ENCODE measurements at places on chromosomes 1 and 21.

DNA sequence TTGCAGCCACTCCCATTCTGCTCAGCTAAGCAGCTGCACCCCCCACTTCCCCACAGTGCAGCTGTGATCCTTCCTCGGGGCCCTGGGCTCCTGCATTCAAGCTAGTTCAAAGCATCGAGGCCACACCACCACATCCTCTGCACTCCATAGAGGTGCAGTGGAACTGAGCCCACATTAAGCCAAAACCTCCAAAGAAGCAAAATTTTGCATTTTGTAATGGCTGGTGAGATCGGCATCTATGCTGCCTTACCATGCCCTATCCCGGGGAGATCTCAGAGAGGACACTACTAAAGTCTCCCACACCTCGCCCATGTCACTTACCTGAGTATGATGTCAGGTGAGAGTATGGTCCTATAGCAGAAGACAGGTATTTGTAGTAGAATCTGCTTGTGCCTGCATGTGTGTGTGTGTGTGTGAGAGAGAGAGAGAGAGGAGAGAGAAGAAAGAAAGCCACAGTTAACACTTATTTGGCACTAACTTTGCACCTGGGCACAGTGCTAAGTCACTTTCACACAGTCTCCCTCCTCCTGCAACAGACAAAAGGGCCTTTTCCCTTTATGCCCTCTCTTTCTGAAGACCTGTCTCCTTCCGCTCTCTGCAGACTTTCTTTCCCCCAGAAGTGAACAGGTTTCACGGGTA, 89.8 kb downstream of the KIF14 start:
- DNase-seq: peak; percentile 58

DNA sequence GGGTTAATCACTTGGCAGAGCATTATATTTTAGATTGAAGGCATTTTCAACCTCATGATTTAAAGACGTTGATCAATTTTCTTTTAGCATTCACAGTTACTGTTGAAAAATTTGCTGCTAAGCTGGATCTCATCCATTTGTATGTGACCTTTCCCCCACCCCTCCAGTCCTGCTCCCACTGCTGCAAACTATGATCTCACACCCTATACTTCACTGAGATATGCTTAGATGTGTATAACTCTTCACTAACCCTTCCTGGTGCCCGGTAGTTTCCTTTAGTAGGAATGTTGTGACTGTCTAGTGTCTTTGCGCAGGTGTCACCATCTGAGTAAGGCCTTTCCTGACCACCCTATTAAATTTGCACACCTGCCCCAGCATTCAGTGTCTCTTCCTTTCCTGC, 67.0 kb upstream of the C1orf21 start:
- no peak for DNase-seq

DNA sequence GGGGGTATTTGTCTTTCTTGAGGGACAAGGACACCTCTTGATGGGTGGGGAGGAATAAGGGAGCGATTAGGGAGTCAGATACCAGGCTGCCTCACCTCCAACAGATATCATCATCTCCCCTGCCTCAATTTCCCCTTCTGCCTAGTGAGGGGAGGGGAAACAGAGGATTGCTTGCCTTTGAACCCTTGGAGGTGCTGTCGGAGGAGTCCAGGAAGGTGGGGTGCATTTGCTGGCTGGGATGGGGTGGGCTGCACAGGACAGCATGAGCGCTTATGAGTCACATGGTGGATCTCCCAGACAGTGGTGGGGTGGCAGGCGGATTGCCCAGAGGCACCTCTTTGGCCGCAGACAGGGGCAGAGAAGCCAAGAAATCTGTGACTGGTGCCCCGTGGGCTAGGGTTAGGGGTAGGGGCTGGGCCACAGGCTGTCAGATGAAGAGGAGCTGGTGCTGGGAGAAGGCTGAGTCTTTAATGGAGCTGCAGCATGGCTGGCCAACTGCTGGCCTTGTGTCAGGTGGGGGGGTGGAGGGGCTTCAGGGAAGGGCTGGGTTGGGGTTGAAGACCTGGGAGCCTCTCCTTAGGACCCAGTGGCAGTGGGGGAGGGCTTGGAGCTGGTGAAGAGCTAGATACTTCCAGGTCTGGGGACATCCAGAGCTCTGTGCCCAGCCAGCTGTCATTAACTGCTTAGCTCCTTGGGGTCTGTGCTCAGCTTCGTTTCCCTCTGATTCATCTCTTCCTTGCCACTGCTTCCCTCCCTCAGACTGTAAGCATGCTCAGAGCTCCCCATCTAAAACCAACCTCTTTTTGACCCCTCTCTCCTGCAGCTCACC, 7.0 kb upstream of the ADORA1 start:
- DNase-seq: no peak

- peak; percentile 56 for DNase-seq
These were observed 52.3 kb downstream of the BCAR3 start for GRCh38 chr1:93629101-93630059.

- no peak for DNase-seq
These were observed 9.8 kb downstream of the ATP13A2 start for GRCh38 chr1:17001760-17002523.

GRCh38 chr1:42179275-42179674, 14.7 kb upstream of the GUCA2A start:
- no peak for DNase-seq

GRCh38 chr1:109846846-109847245, 63.8 kb upstream of the CSF1 start:
- no peak for DNase-seq

DNA sequence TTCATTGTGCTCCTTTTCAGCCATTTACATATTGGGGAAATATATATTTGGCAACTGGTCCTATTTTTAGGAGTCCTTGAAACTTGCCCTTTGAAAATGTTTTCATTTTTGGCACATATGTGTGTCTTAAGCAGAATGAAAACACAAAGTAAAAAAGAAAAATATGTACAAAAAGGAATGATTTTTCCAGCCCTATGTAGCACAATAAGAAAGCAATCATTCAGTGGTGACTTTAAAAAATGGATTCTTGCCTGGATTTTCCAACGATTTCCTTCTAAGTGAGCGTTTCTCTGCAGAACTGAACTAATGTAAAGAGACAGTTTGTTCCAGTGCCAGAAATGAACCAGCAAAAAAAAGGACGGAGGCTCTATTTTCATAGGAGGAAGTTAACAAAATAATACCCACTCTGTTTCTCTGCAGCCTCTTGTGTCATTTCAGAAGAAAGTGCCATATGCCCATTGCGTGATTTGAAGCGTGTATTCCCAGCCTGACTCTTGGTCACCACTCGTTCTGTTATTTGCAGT, 340.1 kb downstream of the SETD4 start:
- no peak for DNase-seq

GRCh38 chr1:103156966-103157365, 48.6 kb upstream of the COL11A1 start:
- DNase-seq: no peak

DNA sequence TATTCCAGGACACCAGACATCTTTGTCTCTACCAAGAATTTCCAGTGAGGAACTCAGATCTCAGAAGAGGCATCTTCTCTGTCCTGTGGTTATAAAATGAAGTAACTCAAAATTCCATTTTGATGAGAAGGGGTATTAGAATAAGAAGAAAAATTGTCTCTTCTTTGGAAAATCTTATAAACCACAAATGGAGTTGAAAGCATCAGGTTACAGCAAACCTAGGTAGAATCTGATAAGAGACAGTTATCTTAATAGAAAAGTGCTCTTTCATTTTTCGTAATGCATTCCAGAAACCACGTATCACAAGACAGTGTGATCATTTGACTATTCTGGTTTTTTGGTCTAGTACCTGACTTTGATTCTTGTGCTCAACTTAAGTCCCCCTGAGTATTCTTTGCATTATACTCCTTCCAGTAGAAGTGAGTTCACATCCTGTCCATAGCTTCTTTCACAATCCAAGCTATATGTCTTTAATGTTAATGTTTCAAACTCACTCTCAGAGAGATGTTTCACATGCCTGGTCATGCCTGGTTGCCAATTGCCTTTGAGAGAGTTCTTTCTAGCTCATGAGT, 120.9 kb upstream of the PRDX6 start:
- DNase-seq: no peak

DNA sequence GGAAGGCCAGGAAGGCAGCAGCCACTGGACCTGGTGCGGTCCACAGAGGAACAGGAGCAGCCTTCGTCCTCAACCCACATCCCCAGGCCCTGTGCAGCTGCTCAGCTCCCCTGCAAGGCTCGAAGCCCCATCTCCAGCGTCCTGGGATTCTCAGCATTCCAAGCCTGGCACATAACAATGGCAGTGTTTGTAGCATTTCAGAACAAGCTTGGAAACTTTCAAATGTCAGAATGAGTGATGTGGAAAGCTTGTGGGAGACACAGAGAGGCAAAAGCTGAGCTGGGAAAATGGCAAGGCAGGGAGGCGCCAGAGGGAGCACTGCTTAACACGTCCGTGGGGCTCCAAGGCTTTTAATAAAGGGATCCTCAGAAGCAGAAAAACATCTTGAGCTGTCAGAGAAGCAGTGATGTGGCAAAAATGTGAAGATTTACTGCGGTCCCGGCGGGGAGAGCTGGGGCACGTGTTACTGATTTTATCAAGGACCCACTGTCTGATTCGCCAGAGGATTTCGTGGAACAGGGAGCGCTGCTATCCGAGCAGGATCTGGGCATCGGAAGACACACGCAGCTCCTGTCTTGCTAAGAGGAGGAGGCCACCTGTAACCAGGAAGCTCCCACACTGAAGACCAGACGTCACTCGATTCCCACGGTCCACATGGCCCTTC, 38.1 kb downstream of the TOMM20 start:
- no peak for DNase-seq

DNA sequence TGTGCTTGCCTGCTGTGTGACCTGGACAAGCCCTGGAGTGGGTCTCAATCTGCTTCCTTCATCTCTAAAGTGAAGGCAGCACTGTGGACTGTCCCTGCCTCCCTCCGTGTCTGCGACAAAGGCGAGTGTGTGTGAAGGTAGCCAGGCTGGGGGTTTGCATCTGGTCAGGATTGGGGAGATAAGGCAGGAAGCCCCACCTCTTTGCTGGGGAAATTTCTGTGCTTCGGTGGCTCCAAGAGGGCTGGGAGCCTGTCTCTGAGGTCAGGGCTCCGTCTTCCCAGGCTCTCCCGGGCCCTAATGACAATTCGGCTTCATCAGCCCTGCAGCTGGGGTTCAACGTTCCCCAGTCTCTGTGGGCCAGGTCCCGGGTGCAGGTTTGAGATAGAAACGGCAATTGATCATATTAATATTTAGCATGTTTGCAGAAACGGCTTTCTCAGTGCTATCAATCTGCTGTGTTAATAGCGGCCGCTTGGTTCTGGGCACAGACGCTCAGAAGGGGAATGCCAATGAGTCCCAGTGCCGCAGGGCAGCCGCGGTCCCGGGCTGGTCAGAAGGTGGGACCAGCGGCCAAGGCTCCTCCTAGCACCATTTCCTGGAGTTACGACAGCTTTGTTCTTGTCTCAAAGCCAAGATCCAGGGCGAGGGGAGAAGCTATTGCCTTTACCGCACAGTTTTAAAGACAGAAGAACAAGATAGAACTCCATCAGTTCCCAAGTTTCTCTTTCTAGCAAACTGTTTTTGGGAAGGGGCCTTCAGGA, 105.7 kb downstream of the PRDM16 start:
- DNase-seq: no peak

DNA sequence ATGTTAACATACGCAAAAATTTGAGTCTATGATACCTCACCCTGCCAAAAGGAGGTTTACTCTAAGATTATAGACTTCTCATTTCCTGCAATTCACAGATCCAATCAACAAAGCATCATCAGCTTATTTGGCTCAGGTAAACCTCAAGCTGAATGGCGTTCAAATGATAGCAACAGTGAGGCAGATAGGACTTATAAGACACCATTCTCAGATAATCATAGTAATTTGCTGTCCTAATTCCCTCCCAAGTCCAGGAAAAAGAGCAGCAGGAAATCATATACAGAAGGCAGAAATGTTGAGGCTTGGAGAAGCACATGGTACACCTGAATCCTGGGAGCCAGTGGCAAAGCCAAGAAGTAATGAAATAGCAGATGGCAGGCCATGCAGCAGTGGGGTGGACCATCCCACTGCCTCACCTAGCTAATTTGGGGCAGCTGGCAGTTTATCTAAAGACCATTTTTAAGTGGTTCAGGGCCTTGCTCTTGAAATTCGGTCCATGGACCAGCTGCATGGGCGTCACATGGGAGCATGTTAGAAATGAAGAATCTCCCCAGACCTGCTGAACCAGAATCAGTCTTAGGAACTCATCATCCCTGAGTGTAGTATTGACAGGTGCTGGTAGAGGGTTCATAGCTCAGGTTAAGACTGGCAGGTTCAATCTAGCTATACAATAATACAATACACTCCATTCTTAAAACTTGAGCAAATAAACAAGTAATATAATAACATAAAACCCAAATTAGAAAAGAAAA, 57.7 kb downstream of the ASTN1 start:
- DNase-seq: no peak

GRCh38 chr21:45405819-45406762, 1.1 kb downstream of the COL18A1 start:
- DNase-seq: no peak

DNA sequence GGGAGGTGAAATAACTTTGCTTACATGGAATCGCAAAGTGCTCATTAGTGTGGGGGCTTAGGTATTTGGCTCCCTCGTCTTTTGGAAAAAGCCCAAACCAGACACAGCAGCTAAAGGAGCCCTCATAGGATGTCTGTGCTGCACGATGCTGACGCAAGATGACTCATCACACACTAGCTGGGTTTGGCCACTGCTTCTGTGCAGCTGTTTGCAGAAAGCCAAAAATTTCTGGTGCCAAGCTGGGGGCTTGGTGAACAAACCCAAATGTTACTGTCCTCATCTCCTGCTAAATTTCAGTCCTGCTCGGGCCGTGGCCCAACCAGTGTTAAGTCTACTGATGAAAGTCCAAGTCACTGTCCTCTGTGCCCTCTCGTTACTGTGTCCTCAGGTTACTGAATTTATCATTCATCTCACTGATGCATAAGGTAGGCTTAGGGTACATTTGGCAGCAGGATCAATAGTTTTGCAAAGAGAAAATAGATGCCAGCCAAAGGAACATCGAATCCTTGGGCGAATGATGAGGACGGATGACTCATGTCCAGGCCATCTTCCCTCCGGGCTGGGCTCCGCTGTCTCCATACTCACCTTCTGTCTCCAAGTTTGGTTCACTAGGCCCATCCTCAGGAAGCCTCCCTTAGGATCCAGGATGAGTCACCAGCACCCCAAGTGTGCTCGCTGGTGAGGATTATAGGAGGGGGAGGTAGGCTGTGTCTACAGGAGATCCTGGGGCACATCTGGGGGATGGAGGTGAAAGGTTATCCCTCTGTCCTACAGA, 177.7 kb downstream of the ADSS2 start:
- no peak for DNase-seq
